ENCODE measurements at places on chromosomes 4 and X.

GRCh38 chrX:121336831-121337421 is 289.5 kb downstream of the GLUD2 start:
- DNase-seq, result no peak

DNA sequence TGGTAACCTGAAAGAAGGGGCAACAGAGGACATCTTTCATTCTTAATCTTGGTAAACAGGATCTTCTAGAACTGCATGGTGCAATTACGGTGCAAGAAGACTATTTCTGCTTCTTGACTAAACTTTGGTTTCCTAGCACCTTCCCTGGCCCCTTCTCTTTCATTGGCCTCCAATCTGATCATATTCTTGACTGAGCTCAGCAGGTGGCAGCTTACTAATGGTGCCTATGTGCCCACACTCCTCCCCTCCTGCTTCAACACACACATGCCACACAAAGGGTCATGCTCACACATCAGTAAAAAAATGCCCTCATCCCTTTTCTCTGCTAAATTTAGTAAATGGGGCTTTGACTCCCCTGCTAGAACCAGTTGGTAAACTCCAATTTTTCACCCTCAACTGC is 400.5 kb upstream of the MAOA start:
- DNase-seq, result no peak

DNA sequence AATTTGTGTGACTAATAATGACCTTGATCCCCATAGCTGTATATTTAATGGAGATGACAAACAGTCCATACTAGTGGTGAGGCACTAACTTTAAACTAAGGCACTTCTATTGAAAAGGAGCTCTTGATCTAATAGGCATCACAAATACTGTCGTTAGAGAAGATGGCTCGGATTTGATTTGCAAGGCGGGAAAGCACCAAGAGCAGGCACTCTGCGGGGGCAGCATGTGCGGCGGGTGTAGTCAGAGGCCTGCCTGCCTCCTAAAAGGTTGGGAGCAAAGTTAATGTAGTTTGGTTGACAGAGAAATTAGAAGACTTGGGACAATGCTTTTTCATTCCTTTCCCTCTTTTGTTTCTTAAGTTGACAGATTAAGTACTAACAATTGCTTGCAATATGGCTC is 278.8 kb downstream of the CFAP299 start:
- DNase-seq, result no peak

DNA sequence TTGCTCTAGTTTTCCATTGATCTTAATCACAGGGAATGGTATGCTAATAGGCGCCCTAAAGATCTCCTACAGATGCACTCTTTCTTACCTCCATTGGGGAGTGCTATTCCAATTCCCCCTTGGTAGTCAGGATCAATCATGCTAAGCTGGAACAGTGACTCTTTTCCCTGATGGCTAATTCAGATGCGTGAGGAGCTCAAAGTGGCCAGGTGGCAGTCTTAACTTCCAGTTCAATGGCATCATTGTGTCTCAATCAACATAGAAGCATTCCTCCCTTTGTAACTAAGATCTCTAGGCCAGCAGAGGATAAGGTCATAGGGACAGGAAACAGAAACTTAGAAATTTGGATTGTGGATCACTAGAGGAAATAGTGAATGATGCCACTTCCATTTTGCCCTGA is 216.8 kb downstream of the GRID2 start:
- no peak for DNase-seq

DNA sequence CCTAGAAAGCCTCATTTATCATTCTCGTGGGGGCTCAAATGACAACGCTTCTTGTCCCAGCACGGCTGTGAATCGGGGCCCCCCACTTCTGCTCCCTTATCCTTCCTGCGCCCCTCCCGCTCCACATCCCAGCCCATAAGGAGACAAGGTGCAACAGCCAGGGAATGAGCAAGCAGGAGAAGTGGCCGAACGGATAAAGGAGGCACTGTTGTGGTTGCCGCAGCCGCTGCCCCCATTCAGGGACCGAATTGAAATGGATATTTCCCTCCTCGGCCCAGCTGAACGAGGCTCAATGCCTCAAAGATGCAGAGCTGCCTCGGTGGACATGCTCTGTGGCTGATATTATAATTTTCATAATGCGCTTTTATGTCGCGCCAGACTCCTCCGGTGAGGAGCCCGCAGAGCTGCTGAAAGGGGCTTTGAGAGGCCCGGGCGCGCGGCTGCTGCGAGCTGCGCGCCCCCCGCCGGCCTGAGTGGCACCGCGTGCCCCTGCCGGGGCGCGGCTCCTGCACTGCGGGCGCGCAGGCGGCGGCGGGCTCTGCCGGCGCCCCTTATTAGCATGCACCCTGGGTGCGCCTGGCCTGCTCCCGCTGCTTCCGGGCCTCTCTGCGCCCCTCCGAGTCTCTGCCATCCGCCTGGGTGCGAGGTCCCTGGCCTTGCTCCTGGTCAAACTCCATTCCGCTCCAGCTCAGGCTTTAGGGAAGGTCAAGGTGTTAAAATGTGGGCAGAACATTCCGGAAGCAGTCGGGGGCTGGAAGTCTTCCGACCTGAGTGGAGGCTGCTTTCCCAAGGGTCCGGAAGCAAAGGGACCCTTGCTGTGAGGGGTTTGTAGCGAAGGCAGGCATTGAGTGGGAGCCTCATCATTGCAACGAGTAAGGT is 68.2 kb upstream of the TMEM33 start:
- DNase-seq, result no peak

GRCh38 chr4:98289375-98289774 is 28.2 kb downstream of the RAP1GDS1 start:
- DNase-seq, result no peak

- DNase-seq, result no peak
Measured at GRCh38 chr4:89837993-89838390, 1.0 kb upstream of the SNCA start.

DNA sequence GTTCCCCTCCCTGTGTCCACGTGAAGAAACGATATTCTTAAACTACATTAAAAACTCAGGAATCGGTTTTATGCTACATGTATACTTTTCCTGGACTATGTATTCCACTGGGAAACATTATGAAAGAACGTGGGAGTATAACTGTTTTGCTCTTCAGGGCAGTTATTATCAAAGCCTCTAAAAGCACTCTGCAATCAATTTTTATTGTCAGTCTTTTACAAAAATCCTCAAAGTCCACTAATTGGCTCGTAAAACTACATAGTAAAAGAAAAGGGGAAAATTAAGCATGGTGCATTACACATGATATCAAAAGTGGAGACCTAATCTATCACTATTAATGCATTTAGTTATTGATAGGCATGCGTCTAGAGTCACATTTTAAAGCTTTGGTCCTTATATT is 11.4 kb upstream of the CFAP299 start:
- no peak for DNase-seq

DNA sequence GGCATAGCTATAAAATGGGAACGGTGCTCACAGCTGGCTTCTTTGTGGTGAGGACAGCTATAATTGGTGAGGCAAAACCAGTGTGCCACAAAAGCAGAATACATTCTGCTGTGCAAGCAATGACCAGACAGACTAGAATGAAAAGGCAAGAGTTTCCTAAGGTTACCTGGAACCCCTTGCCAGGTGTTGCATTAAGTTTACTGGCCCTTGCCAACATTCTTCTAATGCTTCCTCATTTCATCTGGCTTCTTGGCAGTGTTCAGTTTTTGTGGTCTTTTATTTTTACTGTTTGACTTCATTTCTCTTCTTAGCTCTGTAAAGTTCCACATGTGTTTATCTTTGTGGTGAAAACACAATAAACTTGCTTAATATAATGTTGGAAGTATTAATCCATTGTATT is 131.4 kb downstream of the PTTG2 start:
- no peak for DNase-seq

DNA sequence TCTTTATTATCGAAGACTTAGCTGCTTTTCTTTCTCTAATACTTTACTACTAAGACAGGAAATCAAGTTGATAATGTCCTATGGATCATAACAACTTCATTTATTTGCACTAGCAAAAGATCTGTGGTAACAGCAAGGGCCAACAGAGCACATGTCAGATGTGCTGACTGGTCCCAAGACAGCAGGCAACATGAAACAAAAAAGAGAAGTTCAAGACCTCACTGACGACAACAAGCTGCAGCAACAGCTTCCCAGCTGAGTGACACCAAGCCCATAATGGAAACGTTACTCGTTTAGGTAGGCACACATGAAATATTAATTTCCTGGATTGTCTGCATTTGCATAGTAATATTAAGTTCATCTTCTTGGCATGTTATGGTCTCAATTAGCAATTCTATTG is 126.9 kb downstream of the UNC5C start:
- no peak for DNase-seq

DNA sequence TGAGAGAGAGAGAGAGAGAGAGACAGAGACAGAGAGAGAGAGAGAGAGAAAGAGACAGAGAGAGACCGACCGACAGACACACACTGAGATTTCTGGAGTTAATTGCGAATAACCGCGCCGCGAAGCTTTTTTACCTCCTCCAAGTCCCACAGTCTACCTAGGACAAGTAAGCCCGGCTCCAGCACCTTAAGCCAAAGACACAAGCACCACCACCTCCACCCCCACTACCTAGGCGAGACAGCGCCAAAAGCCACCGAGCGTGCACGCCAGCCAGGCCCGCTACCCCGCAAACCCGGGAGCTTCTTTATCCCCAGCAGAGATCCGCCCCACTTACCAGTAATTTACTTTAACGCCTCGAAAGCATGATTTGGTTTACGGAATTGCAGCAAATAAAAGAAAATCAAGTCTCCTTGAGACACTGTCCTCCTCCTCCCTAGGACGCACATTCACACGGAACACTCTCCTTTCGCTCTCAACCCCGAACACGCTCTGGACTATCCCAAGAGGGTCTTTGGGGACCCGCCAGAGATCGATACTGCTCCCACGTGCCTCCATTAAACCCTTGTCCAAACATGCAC is 649.6 kb upstream of the DIPK2B start:
- DNase-seq, result no peak

DNA sequence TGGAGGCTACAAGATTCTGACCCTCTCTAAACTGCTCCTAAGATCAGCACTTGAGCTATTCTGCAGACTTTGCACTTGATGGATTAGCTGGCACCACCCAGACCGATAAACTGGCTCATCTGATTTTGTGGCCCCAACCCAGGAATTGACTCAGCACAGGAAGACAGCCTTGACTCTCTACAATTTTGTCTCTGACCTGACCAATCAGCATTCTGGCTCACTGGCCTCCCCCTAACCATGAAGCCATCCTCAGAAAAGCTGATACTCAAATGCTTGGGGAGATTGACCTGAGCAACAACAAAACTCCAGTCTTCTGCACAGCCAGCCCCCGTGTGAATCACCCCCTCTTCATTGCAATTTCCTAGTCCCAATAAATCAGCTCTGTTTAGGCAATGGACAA is 195.4 kb upstream of the PPP1R2C start:
- no peak for DNase-seq

GRCh38 chr4:140846736-140847135 is 90.6 kb upstream of the TBC1D9 start:
- no peak for DNase-seq

GRCh38 chr4:42729505-42730237 is 72.8 kb upstream of the ATP8A1 start:
- no peak for DNase-seq

DNA sequence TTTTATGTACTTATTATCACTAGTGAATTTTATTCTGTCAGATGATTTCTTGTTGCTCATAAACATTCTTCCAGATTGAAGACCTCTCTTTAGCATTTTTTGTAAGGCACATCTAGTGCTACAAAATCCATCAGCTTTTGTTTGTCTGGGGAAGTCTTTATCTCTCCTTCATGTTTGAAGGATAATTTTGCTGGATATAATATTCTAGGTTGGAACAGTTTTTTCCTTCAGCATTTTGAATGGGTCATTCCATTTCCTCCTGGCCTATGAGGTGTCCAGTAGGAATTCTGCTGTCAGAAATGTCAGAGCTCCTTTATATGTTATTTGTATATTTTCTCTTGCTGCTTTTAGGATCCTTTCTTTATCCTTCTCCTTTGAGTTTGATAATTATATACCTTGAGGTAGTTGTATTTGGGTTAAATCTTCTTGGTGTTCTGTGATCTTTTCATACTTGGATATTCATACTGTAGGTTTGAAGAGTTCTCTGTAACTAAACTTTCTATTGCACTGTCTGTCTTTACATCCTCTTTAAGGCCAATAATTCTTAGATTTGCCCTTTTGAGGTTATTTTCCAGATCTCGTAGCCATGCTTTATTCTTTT is 58.3 kb downstream of the PTPN13 start:
- DNase-seq, result no peak

DNA sequence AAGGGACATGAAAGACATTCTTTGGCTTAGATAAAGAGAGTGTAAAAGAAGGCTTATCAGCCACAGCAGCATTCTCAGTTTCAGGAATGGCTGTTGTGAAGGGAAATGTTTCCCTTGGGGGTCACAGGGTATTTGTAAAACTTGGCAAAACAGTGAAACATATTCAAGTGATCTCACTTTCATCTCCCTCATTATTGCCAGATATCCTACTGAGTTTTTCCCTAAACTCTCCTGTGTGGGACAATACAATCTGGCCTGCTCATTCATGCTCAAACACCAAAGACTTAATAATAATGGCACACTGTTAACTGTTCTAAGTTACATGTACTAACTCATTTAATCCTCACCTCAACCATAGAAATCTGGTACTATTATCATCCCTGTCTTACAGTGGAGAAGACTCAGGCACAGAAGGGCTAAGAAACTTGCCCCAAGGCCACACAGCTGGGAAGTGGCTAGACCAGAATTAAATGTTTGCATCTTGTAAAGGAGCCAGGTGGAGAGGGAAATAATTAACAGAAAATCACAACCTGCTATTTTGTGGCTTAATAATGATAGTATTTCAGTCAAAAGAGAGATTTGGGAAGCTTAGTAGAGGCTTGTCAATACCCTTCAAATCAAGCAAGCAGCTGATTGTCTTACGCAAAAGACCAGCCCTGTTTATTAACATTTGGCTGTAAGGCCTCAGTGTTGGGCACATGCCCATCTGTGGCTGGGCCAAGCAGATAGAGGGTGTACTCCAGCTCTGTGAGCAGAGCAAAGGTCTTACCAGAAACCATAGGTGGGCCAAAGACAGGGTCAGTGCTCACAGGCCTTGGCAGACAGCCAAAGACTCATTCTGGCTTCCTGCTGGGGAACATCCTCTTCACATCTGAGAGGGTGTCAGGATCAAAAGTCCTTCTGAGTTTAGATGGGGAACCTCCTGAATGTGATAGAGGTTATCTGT is 17.3 kb downstream of the SMPX start:
- no peak for DNase-seq

GRCh38 chr4:178339769-178340168 is 897.5 kb upstream of the AGA start:
- no peak for DNase-seq

GRCh38 chr4:186820391-186820891 is 96.8 kb upstream of the FAT1 start:
- no peak for DNase-seq

- DNase-seq, result no peak
Measured at GRCh38 chr4:184968366-184968765, 49.9 kb upstream of the HELT start.

DNA sequence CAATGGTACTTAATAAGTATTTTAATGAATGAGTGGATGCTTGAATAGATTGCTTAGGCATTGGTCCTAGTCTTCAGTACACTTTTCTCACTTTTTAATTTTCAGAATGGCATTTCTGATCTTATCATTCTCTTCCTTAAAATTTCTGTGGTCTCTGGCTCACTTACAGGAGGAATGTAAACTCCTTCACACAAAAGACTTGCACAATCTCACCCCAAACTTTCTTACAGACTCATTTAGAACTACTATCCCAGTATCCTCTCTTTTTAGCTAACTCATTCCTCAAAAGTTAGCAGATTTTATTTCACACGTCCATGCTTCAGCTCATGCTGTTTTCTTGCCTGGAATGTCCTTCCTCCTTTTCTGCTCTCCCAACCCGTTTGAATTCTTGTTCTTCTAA is 350.1 kb downstream of the GRXCR1 start:
- no peak for DNase-seq
